GM20000 (cell line): ENCODE measurements at places on chromosomes 2 and 18.

DNA sequence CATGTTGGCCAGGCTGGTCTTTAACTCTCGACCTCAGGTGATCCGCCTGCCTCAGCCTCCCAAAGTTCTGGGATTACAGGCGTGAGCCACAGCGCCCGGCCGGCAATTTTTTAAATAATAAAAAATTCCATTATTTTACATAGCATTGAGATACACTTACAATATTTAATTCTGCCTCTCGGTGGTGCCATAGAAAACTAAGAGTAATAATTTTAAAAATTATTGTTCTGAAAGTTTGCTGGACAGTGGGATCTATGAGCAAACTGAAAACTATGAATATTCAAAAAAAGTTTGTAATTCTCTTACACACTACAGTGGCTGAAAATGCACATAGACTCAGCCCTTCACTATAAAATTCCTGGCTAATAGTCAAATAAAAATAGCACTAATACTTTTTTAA lies 90.9 kb upstream of the STON1 start:
- no peak for DNase-seq

DNA sequence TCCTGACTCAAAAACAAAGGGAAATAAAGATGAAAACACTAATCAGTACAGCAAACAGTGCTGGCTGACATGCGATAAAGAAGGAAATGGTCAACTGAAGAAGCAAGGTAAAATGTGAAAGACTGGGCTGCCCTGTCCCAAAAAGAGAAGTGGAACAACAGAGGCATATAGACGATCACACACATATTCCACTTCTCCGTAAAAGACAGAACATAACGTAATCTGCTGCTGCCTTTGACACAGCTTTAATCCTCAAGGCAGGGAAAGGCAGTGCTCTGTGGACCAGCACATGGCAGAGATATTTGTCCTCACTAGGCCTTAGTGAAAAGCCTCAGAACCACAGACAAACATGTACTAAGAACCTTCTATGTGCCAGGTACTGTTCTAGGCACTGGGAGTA lies 24.3 kb upstream of the REL start:
- DNase-seq, result no peak

- DNase-seq, result no peak
Measured at GRCh38 chr2:179478771-179479170, 214.1 kb upstream of the SESTD1 start.

- DNase-seq, result no peak
Measured at GRCh38 chr2:120239488-120240287, 13.0 kb upstream of the RALB start.

DNA sequence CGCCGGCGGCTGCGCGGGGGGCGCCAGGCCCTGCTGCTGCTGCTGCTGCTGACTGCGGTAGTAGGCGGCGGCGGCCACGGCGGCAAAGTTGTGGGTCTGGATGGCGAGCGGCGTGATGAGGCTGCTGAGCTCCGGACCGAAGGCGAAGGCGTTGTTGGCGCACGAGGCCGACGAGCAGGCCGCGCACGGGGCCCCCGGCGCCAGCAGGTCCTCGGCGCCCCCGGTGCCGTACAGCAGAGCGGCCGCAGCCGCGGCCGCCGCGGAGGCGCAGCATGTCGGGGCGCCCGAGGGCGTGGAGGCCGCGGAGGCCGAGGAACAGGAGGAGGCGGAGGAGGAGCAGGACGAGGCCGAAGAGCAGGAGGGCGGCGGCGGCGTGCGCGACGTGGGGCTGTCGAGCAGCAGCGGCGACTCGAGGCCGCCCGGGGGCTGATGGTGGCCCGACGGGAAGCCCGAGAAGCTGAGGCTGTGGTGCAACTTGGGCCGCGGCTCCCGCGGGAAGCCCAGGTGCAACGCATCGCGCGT lies 1.8 kb downstream of the ZFP36L2 start:
- peak; percentile 60 for DNase-seq

DNA sequence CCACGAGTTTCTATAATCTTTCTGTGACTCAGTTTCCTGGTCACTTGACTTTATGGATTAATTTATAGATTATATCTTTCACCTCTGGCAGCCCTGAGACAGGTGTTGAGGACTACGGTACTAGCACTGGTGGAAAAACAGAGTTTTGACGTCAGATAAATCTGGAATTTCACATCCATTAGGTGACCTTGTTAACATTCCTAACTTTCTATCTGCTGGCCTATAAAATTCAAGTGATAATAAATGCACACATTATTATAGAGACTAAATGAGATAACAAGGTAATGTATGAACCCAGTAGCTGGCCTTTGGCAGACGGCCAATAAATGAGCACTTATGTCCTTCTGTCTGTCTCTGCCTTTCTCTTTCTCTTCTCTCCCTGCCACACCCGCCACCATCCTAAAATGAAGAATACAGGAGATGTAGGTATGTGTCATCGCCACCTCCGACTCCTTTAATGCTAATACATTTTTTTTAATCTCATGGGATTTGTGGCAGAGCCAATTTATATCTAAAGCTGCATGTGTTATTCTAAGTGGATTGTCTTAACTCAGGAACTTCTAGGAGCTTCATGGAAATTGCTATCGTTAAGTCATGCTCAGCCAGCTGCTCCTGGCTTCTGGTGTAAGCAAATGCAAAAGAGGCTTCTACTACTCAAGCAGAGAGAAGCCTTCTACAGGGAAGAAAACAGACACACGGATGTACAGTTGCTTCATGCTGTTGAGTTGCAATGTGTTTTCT lies 2.3 kb downstream of the TM4SF20 start:
- DNase-seq, result no peak

- DNase-seq, result no peak
Measured at GRCh38 chr18:29979881-29980280, 1062.7 kb downstream of the DSC3 start.

DNA sequence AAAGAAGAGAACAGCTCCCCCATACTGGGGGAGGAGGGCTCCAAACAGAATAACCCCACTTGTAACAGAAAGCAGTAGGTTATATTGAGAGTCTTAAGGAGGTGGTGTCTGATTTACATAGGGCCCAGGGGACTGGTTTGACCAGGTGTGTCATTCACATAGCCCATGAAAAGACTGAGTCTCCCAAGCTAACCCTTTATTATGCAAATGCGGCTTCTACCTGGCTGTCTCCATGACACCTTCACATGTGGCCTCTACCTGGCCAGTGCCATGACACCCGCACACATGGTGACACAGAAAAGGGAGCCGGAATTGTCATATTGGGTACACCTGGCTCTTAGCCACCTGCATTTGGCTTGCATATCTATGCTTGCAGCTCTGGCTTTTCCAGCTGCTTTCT lies 1057.2 kb upstream of the PIK3C3 start:
- DNase-seq, result no peak

DNA sequence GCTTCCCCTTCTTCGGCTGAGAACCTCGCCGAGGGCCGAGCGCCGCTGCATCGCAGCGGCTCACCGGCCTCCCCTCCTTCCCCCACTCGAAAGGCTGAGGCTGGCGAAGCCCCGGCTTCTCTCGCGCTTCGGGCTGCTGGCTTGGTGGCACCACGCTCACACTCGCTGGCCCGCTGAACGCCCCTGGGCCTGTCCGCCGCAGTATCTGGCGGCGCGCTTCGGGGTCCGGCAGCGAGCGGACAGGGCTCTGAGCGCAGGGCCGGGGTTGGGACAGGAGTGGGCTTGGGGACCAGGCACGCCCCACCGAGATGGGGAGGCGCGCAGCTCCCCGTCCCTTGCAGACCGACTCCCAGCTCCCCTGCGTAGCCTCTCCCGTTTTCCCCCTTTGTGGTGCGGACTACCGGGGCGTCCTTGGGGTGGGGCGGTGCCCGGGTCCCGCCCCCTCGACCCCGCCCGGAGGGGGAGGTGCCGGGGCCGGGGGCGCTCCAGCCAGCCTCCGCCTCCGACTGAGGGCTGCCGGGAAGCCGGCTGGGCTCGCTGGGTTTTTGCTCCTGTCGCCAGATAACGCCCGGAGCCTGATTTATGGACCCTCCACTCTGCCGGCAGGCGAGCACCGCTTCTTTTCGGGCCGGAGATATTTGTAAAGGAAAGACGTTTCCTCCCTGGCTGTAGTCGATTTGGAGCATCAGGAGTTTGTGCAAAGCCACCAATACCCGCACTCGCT lies 3.8 kb downstream of the GBX2 start:
- peak; percentile 38 for DNase-seq

GRCh38 chr2:234257859-234258561 lies 207.5 kb downstream of the SPP2 start:
- no peak for DNase-seq

- no peak for DNase-seq
Measured at GRCh38 chr2:6917761-6918421, 679 bp downstream of the RNF144A start.

DNA sequence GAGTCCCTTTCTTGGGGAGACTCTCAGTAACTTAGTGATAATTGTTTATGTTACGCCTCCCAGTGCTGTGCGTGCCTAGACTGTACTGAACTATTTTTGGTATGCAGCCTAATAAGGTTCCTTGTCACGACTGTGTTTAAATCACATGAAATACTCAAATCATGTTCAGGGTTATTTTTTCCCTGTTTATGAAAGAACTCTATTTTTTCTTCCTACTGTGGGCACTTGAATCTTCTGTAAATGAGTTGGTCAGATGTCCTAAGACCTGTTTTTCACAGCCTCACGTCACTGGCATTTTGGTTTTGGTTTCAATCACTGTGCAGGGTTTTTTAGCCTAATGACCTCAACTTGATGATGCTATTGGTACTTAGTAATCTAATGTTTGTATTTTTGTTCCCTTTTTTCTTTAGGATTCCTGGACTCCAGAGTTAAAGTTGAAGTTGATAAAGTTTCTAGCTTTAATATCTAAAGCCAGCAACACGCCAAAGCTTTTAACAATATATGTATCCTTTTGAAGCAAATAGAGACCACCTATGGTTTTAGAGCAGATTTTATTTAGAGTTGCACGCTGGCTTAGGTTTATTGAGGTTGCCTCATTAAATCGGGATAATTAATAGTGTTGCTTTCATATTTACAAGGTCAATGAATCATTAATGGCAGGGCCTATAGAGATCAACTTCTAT lies 24.0 kb downstream of the ARMC9 start:
- peak; percentile 66 for DNase-seq

DNA sequence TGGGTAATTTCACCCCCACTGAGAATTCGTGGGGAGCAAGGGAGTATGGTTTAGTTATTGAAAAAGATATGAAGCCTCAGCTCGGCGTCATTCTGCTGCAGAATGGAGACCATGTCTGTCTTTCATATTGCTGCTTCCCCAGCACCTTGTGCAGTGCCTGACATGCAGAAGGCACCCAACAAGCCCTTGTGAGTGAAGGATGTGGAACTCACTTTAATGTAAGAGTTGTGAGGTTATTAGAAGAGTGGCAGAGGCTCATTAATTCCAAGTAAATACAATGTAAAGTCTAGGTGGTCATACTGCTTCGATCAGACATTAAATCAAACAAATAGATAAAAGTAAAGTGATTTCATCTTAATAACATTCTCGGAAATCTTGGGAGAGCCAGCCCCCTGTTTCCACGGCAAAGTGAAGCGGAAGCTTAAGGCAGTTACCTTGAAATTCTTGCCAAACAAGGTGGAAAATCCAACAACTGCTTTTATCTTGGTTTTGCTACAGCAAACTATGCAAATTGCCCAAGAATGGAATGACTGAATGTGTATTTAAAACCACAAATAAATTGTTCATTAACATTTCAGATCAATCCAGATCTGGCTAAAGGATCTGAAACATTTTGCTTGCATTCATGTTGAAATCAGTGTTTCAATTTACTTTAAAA lies 9.6 kb downstream of the CFAP221 start:
- DNase-seq, result no peak
